ENCODE measurements at places on chromosomes 11 and 22.

GRCh38 chr11:44709966-44710365 lies 16.8 kb upstream of the TSPAN18 start:
- DNase-seq, result no peak

- no peak for DNase-seq
These were observed 32.9 kb downstream of the MTNR1B start for GRCh38 chr11:93002380-93002779.

GRCh38 chr11:94201004-94201465 lies 72.4 kb downstream of the PANX1 start:
- no peak for DNase-seq

DNA sequence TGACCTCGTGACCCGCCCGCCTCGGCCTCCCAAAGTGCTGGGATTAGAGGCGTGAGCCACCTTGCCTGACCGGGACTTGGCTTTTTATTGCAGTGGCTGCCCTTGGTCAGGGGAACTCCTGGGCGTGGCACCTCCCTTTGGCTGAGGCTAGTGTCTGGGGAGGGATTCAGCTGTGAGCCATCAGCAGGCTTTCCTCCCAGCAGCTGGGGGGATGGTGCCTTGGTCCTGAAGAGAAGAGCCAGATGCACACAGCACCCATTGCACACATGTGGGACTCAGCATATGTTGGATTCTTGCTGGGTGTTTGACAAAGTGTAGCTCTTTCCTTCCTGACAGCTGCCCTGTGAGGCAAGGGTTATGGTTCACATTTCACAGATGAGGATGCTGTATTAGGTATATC lies 8.4 kb downstream of the CYTH4 start:
- DNase-seq, result no peak

DNA sequence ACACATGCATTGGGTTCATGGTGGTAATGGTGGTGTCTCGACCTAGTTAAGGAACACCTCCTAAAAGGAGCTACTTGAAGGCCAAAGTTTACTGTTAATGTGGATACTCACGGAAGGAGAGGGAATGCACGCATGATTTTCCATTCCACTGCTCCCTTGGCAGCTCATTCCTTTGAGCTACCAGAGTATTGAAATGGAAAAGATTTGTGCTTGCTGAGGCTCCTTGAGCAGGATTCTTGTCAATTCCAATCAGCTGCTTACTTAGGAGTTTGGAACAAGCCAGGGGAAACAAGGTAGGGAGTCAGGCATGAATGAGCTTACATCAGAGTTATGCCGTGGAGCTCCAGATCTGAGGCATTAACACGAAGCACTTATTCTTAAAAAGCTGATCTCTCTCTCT lies 108.8 kb downstream of the GRIA4 start:
- no peak for DNase-seq

- DNase-seq, result no peak
These were observed 69.4 kb downstream of the PPFIBP2 start for GRCh38 chr11:7583248-7583647.

DNA sequence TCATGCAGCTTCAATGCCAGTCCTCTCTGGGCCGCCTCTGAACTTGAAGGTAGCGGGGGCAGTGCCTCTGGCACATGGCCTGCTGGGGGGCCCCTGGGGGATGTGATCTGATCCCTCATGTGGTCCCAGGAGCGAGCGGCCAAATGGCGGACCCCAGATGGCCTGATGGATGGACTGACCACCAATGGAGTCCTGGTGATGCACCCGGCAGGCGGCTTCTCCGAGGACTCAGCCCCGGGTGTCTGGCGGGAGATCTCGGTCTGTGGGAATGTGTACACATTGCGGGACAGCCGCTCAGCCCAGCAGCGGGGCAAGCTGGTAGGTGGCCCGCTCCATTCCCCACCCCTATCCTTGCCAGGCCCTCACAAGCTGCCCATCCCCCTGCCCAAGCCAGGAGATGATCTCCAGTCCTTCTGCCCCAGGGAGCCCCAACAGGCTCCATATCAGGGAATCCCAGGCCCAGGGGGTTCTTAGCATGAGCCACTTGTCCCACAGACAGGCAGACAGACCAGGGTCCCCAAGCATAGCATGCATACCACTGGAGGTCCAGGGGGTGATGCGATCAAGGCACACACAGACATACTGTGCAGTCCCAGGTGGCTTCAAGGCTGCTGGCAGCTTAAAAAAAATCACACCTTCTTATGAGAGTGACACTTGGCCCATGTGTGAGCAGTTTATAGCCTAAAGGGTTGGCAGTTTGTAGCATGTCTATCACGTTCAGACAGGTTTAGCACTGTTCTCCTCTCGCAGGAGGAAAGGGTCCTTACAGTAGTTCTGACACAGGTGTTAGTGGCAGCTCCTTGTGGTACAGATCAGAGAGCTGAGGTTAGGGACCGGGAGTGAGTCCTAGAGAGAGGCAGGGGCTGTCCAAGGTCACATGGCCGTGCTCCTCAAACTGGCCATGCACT lies 6.4 kb upstream of the DPP3 start:
- no peak for DNase-seq

- no peak for DNase-seq
These were observed 197.8 kb downstream of the CWF19L2 start for GRCh38 chr11:107259811-107260221.

- no peak for DNase-seq
These were observed 51.7 kb upstream of the PAK1 start for GRCh38 chr11:77525455-77526091.

GRCh38 chr22:28925916-28926315 lies 42.5 kb downstream of the ZNRF3 start:
- no peak for DNase-seq

DNA sequence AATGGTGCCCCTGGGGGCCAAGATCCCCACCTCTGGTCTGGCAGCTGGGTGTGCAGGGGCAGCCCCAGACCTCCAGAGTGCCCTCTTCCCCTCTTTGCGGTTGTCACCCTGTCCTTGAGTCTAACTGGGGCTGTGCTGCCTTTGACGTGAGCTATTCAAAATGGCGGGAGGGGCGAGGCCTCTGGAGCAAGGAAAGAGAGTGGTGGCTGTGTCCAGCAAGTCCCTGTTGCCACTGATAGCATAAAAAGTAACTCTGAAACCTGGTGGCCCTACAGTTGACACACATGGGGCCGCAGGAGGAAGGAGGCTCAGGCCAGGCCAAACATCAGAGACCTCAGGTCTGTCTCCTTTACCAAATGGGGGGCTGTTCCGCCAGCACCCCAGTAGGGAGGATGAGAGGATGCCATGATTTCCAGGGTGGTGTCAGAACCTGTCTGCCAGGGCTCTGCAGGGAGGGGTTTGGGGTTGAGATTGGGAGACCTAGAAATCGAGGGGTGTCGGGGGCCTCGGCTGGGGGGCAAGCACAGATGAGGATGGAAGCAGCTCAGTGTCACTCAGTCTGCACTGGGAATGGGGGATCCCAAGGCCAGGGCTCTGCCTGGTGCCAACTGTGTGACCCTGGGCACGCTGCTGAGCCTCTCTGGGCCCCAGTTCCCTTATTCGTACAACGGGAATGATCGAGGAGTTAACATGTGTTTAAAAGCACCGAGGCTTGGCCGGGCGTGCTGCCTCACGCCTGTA lies 49.2 kb upstream of the KCNQ1OT1 start:
- no peak for DNase-seq

DNA sequence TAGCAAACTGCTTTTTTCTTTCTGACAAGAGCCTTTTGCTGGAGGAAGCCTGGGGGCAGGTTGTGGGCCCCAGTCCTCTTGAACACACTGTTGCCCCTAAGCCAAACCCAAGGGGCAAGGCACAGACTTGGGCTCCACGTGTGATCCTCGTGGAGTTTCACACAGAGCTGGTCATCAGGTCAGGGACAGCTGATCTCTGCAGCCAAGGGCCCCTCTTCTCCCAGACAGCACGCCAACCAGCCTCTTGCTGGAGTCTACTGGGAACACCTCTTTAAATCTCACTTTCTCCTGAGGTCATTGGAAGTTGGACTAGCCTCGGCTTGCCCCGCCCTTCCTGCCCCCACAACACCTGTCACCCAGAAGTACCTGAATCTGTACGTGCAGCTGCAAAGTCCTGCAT lies 39.8 kb downstream of the C11orf58 start:
- DNase-seq, result no peak

GRCh38 chr11:98766903-98767302 lies 253.8 kb upstream of the CNTN5 start:
- DNase-seq, result no peak

GRCh38 chr11:78460471-78460870 lies 42.9 kb upstream of the GAB2 start:
- no peak for DNase-seq

GRCh38 chr22:46806794-46807193 lies 44.3 kb downstream of the TBC1D22A start:
- no peak for DNase-seq

DNA sequence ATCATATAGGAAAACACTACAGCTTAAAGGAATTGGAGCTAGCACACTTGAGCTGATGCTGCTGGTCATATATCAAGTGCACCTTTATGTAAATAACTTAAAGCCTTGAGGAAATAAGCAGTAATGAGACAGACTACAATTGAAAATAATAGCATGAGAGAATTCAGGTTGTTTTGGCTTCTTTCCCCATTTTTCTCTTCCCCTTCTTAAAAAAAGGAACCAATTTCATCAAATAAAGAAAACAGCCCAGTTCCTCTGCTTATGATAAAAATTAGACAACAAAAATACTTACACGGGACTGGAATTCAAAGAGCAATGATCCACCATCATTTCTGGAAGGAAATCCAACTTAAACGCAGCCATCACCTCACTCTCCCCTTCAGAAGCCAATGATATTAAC lies 50.2 kb upstream of the RAPSN start:
- DNase-seq, result no peak

DNA sequence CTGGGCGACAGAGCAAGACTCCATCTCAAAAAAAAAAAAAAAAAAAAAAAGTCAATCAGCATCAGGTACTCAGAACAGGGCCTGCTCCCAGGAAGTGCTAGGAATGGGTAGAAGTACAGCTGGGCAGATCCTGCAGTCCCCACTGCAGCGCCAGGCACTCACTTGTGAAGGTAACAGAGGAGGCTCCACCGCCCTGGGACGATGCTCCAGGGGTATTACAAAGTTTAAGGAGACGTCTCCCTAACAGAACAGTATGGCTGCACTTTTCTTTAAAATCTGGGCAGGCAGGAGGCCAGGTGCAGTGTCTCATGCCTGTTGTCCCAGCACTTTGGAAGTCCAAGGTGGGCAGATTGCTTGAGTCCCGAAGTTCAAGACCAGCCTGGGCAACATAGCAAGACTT lies 1449.0 kb downstream of the BRD1 start:
- DNase-seq, result no peak

DNA sequence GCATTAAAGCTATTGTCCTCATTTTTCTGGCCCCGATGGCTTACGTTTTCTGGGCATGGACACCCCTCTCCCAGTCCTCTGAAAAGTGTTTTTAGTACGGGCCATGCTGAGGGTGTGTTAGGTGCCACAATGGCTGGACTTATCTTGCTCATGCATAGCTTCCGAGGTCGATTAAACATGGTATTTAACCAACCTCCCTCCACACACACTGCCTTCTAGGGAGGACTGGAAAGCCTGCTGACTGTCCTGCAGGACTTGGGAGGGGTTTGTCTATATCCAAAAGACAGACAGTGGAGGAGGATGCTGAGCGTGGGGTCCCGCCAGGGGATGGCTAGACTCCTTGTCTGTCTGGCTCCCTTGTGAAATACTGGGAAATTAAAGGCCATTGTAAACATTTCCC lies 95.3 kb downstream of the FBXO7 start:
- no peak for DNase-seq

GRCh38 chr11:116343270-116343669 lies 429.5 kb downstream of the BUD13 start:
- DNase-seq, result no peak

DNA sequence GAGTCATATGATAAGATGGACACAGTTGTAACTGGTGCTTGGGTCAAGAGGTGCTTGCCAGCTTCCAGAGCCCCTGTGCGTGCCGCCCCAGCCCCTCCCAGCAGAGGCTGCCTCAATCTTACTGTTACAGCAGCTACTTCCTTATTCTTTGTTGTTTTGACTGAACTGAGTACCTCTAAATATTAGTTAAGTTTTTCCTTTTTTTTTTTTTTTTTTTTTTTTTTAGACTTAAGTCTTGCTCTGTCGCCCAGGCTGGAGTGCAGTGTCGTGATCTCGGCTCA lies 8.8 kb downstream of the ZBED4 start:
- DNase-seq, result no peak

DNA sequence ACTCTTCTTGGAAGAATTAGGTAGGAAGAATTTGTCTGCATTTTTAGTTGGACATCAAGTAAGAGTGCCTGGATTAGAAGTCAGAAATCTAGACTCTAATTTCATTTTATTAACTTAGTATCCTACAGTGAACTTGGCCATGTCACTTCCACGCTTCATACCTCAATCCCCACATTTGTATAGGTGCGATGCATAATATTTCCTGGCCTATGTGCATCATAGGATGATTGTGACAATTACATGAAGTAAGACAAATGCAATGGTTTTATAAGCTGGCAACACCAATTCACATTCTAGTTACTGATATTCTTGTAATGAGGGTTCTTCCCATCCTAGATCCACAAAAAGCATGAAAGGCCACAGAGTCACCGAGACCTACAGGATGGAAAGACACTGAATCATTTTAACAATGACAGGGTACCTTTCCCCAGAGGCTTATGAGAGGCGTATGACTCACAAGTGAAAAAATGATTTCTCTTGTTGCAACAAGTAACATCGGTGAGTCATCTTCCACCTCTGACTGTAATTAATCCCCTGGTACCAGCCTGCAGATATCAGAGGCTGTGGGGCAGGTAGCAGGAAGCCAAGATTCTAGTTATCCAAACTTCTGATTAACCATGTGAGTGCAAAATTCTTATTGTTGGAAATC lies 56.0 kb upstream of the OR5AK2 start:
- DNase-seq, result no peak

GRCh38 chr22:46418827-46419226 lies 83.3 kb downstream of the TRMU start:
- DNase-seq, result no peak

GRCh38 chr11:114228435-114229411 lies 67.5 kb upstream of the NNMT start:
- no peak for DNase-seq

GRCh38 chr11:119356349-119357031 lies 10.0 kb upstream of the MFRP start:
- peak; percentile 54 for DNase-seq

DNA sequence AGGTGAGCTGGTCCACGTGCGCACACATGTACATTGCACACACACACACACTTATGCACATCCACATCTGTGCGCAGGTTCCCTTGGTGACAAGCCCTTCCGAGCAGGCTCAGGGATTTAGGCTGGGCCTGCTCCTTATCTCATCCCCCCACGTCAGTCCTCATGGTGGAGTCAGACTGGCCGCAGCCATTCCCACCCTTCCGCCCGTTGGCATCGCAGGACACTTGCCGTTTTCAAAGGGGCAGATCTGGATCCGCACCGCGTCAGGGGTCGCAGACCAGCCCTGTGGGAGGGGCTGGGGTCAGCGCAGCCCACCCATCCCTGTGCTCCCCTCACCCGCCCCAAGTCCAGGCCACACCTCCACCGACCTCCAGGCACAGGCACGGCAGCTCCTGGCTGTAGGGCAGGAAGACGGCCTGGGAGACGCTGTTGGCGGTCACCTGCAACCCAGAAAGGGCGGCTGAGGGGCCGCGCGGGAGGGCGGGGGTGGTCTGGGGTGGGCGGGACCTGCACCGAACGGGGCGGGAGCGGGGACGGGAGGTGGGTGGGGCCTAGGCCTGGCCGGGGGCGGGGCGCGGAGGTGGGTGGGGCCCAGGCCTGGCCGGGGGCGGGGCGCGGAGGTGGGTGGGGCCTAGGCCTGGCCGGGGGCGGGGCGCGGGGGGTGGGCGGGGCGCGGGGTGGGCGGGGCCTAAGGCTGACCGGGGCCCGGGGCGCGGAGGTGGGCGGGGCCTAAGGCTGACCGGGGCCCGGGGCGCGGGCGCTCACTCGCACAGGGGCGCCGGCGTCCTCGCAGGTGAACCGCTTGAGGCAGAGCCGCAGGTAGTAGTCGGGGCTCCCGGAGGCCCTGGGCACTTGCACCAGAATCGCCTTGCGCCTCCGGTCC lies 13.3 kb downstream of the IL17REL start:
- DNase-seq, result no peak

Measured in activated CD8-positive, alpha-beta memory T cell treated with anti-CD3 and anti-CD28 coated beads for 1 hour (primary cell).